ENCODE measurements at places on chromosomes 7 and 10.

- no peak for DNase-seq
These were observed 205.9 kb upstream of the PHF14 start for GRCh38 chr7:10767771-10768170.

- no peak for DNase-seq
These were observed 24.5 kb downstream of the RAPGEF5 start for GRCh38 chr7:22332461-22332870.

GRCh38 chr10:89553064-89553734 lies 17.8 kb upstream of the SLC16A12 start:
- DNase-seq, result no peak

DNA sequence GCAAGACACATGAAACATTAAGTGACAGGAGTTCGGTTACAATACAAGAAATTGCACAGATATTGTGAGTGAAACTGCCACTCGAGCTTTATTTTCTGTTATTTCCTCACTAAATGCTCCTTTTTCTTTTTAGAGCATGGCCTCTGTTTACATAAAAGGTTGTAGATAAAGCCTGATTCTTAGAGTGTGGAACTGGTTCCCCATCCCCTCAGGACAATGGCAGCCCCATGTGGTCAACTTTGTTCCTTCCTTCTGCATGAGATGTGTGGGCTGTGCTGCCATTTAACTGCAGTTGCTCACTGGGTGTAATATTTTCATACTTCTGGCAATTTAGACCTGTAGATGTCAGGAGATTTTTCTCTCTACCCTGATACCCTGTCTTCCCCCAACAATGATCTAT lies 70.2 kb downstream of the LRGUK start:
- peak; percentile 22 for DNase-seq

DNA sequence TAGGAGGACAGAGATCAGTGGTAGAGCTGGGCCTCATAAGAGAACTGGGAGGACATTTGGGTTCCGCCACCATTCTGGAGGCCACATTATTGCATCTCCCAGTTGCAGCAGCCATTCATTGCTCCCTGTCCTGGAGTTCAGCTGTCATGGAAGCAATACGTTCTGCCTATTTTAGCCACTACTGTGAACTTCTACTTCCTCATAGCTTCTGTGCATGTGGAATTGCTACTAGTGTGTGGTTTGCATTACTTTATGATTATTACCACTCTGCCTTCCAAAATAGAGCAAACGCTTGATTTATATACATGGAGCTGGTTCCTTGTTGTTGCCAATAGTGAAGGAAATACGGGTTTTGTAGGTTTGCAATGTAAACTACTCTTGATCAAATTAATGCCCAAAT lies 47.2 kb upstream of the PLPP4 start:
- DNase-seq, result no peak

DNA sequence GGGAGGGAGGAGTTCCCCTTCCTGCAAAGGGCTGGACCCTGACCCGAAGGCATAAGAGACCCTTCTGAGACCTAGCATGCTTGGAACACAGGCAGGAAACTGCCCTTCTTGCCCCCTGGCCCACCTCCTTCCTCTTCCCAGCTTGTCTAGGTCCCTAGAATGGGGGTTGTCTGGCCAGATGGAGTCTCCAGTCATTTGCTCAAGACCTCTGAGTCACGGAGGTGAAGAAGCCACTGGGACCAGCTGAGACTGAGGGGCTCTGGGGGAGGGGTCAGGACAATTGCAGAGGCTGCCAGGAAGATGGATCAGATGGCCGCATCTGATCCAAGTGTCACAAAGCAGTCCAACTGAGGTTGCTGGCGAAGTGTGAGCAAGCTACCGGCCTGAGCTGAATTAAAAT lies 46.2 kb downstream of the COL13A1 start:
- DNase-seq, result no peak

DNA sequence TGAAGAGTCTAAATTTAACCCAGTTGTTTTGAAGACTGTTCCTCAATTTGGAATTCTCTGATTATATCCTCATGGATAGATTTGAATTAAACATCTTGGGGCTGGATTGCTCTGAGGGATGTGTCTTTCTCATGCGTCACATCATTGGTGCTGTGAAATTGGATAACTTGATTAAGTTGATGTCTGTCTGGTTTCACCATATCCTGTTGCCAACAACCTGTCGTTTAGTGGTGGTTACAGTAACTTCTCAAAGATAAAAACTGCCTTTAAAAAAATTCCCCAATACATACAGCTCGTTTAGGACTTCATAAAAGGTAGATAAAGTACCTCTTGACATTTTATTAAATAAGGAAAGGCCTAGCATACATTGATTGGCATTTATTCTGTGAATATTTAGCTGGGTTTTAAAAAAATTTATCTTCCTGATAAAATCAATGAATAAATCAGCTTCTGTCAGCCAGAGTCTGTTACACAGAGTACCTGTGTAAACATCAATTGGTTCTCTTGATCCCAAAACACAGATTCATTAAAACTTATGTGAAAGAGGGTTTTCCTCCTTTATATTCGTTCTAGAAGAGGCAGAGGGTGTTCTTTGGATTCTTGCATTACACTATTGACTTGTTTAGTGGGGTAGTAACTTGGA lies 10.5 kb downstream of the CRCP start:
- peak; percentile 9 for DNase-seq

DNA sequence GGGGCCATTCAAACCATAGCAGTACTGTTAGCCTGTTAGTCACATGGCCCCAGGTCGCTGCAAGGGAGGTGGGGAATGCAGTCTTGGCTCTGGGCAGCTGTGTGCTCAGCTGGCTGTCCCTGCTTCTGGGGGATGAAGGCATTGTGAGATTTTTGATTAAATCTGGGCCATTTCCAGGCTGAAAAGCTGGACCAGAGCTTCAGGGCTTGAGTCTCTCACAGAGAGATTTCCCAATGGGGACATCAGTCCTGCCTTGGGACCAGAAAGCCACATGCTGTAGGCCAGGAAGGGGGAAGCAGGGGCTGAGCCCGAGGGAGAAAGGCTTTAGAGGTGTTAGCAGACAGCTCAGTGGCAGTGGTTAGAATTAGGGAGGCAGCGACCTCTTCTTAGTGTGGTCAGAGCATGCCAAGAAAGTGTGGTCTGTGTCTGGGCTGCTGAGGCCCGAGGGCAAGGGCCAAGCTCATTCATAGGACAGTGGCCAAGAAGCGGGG lies 33.6 kb downstream of the PALD1 start:
- DNase-seq, result no peak

DNA sequence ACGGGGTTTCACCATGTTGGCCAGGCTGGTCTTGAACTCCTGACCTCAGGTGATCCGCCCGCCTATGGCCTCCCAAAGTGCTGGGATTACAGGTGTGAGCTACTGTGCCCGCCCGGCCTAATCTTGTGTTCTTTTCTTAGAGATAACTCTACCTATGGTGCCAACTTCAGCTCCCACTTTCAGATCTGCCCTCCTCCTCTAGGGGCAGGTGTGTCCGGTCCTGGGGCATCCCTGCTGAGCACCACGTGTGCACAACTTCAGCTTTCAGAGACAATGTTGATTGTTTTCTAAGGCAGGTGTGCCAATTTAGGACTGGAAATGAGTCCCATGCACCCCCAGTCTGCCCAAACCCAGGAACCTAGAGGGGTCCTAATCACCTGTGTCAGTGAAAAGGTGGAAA lies 18.5 kb upstream of the FXYD4 start:
- DNase-seq, result no peak

DNA sequence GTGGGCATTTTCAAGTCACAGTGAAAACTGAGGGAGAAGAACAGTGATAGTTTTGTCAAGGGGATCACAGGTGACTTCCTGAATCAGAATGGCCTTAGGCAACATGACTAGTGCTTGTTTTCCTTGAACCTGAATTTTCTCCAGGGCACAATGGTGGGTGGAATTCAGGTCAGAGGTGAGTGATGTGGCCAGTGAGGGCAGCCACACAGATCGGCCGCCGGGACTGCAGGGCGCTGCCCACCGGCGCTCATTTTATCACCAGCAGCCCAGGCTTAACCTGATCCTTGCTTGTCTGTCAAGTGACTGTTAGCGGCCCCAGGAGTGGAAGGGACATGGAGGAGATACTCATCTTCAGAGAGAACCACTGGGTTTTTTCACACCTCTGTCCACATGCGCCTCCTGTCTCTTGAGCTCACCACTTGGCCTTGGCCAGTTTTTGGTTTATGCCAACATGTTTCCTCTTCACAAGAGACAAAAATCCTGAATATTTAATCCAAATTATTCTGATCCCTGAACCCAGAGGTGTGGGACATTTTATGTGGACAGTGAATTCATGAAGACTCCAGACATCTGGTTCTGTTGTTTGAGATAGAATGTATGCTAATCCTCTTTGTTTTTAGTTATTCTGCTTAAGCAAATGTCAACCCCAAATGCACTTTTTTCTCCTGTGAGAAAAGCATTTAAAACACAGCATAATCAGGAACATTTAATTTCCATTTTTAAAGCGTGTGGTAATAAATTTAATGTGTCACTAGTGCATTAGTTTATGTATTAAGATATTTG lies 108.7 kb downstream of the DOCK1 start:
- no peak for DNase-seq

DNA sequence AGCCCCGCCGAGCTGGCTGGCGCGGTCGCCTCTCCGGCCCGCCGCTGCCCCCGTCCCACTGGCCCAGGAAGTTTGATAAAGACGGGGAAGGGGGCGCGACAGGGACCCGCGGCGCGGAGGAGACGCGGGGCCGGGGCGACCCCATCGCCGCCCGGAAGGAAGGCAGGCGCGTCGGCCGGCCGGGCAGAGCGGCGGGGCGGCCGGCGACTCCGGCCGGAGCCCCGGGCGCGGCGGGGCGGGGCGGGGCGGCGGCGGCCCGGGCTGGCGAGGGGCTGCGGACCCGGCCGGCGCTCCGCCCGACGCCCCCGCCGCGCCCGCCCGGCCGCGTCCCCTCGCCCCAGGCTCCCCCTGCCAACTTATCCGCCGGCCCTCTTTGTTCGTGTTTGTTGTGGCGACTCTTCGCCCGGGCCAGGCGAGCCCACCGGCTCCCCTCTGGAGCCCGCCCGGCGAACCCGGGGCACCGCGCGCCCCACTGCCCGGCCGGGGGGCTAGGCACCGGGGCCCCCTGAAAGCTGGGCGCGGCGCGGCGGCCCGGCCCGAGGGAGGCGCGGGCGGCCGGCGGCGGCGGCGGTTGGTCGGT lies 571 bp downstream of the KDM7A start:
- DNase-seq, result peak; percentile 13

GRCh38 chr7:106692450-106693051 lies 31.6 kb upstream of the CCDC71L start:
- no peak for DNase-seq

GRCh38 chr7:40331915-40332314 lies 197.1 kb downstream of the SUGCT start:
- DNase-seq, result no peak

Data from suppressor macrophage (primary cell).